ENCODE measurements at places on chromosomes 2 and 18.

- DNase-seq: no peak
Measured at GRCh38 chr2:68317971-68318913, 1.5 kb downstream of the CNRIP1 start.

DNA sequence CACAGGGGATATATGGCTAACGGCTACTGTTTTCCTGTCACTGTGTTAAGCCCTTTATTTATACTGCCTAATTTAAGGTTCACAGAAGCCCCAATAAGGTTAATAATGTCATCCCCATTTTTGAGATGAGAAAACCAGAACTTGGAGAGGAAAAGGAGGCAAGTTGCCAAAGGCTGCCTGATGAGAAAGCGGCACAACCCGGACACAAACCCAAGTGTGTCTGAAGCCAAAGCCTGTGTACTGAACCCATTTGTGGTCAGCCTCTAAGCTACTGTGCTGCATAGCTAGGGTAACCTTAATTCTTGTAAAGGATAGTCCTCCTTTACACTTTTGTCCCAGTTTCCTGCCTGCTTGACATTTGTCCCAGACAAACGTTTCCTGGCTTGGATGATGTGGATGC is 954.7 kb upstream of the FANCL start:
- DNase-seq: no peak

GRCh38 chr2:181589779-181590178 is 67.1 kb downstream of the CERKL start:
- DNase-seq: no peak

DNA sequence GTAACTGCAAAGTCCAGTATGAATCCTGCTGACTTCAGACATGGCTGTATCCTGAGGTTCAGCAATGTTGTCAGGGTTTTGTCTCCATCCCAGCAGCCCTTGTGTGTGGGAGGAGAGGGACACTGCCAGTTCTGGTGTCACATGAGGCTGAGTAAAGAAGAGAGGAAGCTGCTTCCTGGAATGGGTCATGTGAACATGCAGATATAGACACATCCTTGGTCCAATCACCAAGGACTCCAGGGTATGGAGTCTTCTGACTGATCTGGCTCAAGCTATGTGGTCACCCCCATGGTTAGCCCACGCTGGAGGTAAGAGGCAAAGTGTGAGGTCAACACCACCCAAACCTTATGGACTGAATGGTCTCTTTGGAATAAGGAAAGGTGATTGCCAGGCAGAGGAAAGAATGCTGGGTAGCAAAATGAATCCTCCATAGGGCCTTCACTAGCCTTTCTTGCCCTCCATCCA is 134.4 kb upstream of the SLC1A4 start:
- no peak for DNase-seq

- no peak for DNase-seq
Measured at GRCh38 chr2:241981076-241981700, 111.7 kb downstream of the RTP5 start.

DNA sequence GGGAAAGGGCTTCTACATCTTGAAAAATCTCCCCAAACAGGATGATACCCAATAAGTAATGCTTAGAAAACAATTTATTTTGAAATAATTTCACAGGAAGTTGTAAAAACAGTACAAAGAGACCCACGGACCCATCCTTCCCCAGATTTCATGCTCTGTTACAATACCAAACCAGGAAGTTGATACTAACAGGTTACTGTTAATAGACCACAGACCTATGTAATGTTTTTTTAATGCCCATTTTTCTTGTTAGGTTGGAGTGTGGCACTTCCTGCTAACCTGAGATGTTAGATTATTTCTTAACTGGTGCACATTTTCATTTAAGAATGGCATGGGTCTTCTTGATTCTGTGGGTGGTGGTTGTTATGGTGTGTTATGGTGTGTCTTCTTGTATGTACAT is 21.4 kb upstream of the MGAT5 start:
- DNase-seq: peak; percentile 39

GRCh38 chr18:10391506-10391905 is 62.9 kb upstream of the APCDD1 start:
- no peak for DNase-seq

- DNase-seq: peak; percentile 5
Measured at GRCh38 chr2:5986801-5987787, 294.9 kb downstream of the SOX11 start.

- no peak for DNase-seq
Measured at GRCh38 chr2:67954093-67954748, 108.6 kb downstream of the C1D start.

- DNase-seq: no peak
Measured at GRCh38 chr2:111884592-111884964, 585 bp upstream of the ANAPC1 start.

GRCh38 chr18:939958-940357 is 35.3 kb downstream of the ADCYAP1 start:
- DNase-seq: no peak

- DNase-seq: no peak
Measured at GRCh38 chr2:134429886-134430285, 176.0 kb downstream of the MGAT5 start.

DNA sequence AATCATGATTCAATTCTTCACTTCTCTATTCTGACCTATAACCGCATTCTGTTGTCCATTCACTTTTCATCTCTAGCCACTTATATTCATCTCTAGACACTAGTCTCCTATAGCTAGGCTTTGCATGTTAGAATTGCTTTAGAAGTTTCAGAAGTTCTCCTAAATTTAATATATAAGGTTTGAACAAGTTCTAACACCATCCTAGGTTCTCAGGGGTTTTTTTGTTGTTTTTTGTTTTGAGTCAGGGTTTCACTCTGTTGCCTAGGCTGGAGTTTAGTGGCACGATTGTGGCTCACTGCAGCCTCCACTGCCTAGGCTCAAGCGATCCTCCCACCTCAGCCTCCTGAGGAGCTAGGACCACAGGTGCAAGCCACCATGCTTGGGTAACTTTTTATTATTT is 19.9 kb downstream of the WDSUB1 start:
- no peak for DNase-seq

- no peak for DNase-seq
Measured at GRCh38 chr2:44537264-44537663, 175.5 kb downstream of the CAMKMT start.

Measured in DND-41 (cell line).